ENCODE measurements at places on chromosomes 12 and 14. TPM values are rescaled to one million over a fixed set of nuclear protein-coding genes. Genes with fewer than 3 reads are reported as not detected.

CEP170B gene
- 9.5 TPM for total RNA-seq

MANSC1 gene
- 2.7 TPM for total RNA-seq

MTRFR gene
- 18.8 TPM for total RNA-seq

OR6C3 gene
- not detected for total RNA-seq

STAB2 gene
- total RNA-seq = not detected

GPRC5D gene
- total RNA-seq = not detected

ZDHHC22 gene
- not detected for total RNA-seq

PLBD1 gene
- total RNA-seq = 0.37 TPM

- no peak for DNase-seq
Measured at GRCh38 chr12:11568762-11569478, 80.6 kb upstream of the ETV6 start.

DNA sequence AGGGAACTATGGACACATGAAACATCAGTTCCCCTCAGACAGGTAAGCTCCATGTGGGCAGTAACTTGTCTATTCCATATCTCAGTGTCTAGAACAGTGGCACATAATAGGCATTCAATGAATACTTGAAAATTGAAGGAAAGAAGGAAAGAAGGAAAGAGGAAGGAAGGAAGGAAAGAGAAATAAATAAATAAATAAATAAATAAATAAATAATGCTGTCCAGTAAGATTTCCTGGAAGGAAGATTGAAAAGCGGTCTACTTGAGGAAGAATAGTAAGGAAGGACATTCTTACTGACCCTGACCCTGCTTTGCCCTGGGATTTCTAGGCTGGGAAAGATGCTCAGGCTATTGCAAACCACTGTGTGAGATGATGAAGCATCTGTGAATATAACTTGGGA, 91.5 kb downstream of the PTPRR start:
- no peak for DNase-seq

DNA sequence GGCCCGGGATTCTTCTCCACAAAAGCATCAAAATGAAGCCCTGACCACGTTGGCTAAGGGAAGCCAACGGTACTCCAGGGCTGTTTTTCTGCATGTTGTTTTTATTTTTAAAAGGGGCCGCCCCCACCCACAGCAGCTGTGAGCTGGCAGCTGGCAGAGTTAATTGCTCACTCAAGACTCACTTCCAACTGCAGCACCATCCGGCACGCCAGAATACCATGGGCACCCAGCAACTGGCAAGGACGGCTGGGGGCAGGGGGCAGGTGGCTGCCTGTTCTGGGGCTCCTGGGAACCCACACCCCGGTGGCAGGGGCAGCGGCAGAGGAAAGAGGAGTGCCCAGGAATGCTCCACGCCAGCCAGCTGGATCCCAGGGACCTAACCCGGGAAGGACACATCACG, 44.3 kb downstream of the NCOR2 start:
- DNase-seq = no peak

DNA sequence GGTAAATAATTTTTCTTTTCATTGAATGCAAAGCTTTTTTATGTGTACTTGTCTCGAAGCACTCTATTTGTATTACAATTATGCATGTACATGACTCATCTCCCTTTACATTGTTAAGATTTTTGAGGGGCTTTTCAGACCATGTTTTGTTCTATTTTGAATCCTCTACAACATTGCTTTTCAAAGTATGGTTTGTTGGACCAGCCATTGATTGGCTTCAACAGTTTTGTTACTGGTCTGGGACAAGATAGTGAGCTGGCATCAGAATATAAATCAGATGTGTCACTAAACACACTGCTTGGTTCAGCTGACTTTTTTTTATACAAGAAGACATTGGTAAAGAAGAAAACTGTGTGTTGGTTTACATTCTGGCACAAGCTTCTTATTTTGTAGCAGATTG, 122.3 kb downstream of the MON2 start:
- no peak for DNase-seq

- DNase-seq = peak; percentile 16
Measured at GRCh38 chr14:100332797-100333196, 9.7 kb downstream of the SLC25A47 start.

GRCh38 chr12:91059211-91059610, 1.4 kb upstream of the KERA start:
- DNase-seq = no peak

GRCh38 chr14:96167224-96168148, 37.2 kb upstream of the BDKRB2 start:
- no peak for DNase-seq

GRCh38 chr12:49796155-49796554, 32.1 kb downstream of the NCKAP5L start:
- DNase-seq = no peak

- no peak for DNase-seq
Measured at GRCh38 chr12:102120564-102120873, 536 bp downstream of the PARPBP start.
